ENCODE measurements at places on chromosomes 13 and 19.

GRCh38 chr13:110610955-110611595, 4.3 kb upstream of the NAXD start:
- DNase-seq: peak; percentile 27

- no peak for DNase-seq
Observed at GRCh38 chr19:39064405-39064804, 19.8 kb upstream of the ACP7 start.

DNA sequence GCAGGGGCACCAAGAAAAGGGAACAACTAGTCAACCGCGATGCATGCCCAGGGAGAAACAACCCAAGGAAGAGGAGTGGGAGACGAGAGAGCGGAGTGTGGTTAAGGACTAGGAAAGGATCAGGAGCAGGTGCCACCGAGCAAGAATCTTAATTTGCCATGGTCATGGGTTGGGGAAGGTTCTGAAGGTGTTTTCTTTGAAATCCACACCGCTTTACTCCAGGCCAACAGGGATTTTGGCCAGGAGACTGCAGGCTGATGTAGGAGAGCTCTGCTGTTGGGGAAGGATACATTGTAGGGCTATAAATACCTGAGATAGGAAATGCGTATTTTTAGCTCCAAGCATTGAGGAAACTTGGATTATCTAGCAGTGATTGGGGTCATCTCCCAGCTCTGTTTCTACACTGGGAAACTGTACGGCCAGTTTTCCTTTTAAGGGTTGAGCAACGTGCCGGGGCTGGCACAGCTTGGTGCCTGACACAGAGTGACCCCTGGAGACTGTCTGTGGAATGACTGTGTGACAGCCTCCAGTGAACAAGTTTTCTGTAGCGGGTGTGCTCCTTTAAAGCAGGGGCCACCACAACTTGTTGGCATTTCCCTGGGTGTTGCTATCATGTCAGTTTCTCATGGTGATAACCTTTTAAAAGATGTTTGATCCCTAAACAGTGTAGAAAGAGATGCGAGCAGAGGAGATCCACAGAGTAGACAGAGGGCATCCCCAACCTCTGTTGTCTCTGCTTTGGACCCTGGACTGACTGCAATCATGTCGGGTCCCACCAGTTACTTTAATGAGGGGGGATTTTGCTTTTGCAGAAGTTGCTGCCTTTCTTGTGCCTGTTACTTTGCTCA, 34.3 kb downstream of the ZNF536 start:
- no peak for DNase-seq

- DNase-seq: no peak
Observed at GRCh38 chr19:41967054-41967783, 8.1 kb upstream of the RABAC1 start.

DNA sequence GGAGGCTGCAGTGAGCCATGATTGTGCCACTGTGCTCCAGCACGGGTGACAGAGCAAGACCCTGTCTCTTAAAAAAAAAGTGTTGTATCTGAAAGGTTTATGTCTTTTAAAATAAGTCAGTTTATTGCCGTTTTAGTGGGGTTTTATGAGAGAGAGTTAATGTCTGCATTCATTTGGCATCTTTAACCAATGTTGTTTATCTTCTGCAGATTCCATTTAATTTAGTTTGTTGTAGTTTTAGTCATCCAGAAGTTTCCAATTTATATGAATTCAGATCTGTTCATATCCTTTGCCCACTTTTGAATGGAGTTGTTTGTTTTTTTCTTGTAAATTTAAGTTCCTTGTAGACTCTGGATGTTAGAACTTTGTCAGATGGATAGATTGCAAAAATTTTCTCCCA, 36.7 kb upstream of the LPAR6 start:
- no peak for DNase-seq

- DNase-seq: no peak
Observed at GRCh38 chr13:51283371-51283770, 56.1 kb upstream of the SERPINE3 start.

DNA sequence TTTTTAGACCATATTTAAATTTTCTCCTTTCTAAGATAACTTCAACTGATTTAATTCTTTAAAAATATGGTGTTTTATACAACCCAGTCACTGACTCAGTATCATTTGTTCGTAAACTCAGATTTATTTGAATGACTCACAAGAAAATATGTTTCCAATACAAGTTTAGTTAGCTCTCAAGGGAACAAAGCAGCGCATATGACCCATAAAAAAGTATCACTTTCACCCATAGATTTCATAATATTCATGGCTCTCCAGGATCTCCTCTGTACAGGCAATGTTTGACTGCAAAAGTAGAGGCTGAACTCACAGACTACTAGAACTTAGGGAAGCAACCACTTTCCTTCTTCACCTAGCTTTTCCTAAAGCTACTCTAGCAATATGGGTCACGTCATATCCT, 405.6 kb upstream of the PCDH9 start:
- no peak for DNase-seq

- no peak for DNase-seq
Observed at GRCh38 chr13:40362502-40362901, 303.9 kb downstream of the FOXO1 start.

- no peak for DNase-seq
Observed at GRCh38 chr13:114234266-114234644, 442 bp upstream of the CDC16 start.

GRCh38 chr13:96072392-96072791, 17.5 kb upstream of the HS6ST3 start:
- no peak for DNase-seq

- no peak for DNase-seq
Observed at GRCh38 chr13:102190930-102191329, 210.9 kb downstream of the FGF14 start.

DNA sequence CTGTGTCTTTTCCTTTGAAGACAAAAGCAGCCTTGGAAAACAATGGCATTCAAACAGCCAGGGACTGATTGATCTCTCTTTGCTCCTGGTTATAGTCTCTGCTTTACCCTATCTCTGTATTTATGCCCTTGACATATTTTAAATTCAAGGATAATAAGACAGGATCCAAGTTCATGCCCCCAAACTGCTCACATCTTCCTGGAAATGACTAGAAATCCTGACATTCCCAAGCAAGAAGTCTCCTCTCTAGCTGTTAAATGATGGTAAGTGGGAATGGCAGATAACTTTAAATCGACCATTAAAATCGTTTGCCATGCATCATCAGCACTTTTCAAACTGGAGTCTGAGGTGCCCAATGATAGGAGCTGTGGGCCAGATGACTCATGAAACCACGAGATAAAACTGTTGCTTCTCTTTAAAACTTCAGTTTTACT, 435.6 kb downstream of the FOXO1 start:
- DNase-seq: no peak

GRCh38 chr13:64074971-64075474, 2659.4 kb upstream of the PCDH20 start:
- DNase-seq: no peak

DNA sequence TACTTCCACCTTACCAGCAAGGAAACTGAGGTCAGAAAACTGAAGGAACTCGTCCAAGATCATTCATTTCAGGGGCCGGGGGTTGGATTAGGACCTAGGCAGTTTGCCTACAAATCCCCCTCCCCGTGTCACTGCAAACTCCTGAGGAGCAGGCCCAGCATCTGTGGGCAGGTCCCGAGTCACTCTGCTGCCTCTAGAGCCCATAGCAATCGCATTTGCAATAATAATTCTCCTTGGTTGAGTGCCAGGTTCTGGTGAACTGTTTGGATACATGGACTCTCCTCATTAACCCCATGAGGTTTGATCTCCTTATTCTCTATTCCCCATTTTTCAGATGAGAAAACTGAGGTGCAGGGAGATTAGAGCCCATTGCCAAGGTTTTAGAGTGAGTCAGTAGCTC, 903 bp downstream of the PIN1 start:
- DNase-seq: no peak

- no peak for DNase-seq
Observed at GRCh38 chr13:66778461-66778860, 451.7 kb downstream of the PCDH9 start.

- peak; percentile 76 for DNase-seq
Observed at GRCh38 chr19:16327501-16327900, 2.9 kb downstream of the KLF2 start.

GRCh38 chr19:54551293-54551692, 22.3 kb upstream of the LILRA2 start:
- DNase-seq: no peak

GRCh38 chr13:24124789-24125476, 35.6 kb upstream of the SPATA13 start:
- no peak for DNase-seq

DNA sequence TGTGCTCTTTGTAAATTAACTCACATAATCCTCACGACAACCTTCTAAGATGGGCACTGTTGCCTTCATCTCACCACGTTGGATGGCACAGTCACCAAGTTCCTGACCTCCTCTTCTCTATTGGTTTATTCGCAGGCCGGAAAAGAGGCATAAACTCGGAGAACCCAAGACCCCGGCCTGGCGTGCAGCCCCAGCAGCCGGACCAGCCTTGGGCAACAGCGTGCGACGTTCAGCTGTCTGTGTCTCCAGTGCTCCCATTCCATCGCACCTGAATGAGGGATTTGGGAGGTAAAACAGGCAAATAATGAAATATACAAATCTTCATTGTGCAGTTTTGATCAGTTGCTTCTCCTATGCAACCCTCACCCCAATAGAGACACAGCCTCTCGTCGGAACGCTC, 34.5 kb upstream of the GAS6 start:
- no peak for DNase-seq

DNA sequence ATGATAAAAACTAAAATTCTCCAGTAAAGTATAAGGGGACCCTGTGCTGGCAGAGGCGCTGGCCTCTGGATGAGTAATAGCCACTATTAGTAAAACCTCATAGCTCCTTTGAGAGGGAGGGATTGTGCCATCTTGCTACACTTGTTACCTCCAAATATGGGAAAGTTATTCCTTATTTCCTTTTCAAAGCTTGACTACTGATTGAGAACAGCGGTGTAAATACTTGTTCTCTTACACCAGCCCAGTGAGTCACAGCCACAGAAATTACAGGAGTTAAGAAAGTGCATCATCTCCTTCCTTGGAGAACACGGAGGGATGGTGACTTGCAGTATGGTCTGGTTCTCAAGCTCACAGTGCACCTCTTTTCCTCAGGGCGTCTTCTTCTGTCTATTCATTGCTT, 379.0 kb downstream of the EFNB2 start:
- DNase-seq: no peak

DNA sequence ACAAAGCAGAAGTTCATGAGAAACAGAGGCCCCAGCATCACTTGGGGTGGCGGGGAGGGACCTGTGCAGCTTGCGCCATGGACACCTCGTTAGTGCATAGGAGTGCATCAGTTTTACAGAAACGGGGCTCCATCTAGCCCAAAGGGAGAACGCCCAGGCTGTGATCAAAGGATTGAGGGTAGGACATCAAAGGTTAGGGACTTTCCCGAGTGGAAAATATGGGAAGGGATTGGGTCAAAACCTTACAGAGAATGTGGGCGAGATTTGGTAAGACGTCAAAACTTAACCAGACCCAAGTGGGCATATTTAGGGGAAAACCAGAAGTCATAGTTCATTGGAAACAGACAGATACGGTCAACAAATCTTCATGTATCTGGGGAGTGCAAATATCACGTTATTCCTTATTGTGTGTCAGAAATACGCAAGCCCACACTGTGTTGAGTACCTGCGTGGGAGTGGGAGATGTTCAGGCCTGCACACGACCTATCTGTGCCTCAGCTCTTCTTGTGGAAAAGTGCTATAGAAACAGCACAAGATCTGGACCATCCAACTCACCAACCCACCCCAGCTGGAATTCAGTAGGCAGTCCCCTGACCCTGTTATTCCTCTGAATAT, 9.4 kb upstream of the GRAMD1A start:
- no peak for DNase-seq

GRCh38 chr19:1172353-1173158, 1.5 kb downstream of the SBNO2 start:
- DNase-seq: peak; percentile 4

GRCh38 chr13:79435561-79435990, 29.5 kb upstream of the RBM26 start:
- DNase-seq: no peak

- no peak for DNase-seq
Observed at GRCh38 chr13:32142956-32143375, 111.4 kb downstream of the FRY start.

DNA sequence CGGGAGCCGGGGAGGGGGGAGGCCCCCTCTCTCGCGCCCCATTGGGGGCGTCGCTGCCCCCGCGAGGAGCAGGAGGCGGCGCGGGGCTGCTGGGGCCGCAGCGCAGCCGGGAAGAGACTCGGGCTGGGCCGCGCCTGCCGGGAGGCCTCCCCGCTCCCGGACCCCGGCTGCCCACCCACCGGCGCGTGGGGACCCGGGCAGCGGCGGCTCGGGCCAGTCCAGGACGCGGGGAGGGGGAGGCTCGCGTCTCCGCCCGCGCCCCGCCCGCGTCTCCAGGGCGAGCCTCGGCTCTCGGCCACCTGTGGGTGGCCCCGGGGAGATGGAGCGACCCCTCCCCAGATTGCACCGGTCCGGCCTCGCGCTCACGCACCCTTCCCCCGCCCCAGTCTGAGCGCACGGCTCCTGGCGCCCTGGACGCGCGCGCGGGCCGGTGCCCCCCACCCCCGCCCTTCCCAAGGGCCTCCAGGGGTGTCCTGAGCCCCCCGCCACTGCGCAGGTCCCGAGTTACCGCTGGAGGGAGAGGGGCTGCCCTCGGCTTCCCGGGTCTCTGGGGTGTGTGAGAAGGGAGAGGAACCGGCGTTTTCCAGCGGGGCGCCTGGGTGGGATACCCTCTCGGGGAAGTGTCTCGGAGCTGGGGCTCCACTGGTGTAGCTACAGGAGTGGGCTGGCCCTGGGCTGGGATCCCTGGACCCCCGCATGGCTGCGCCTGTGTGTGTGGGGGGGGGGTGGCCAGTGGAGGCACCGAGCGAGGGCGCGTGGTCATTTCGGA, 645 bp downstream of the PALM start:
- no peak for DNase-seq

GRCh38 chr13:29423050-29423449, 172.4 kb downstream of the SLC7A1 start:
- no peak for DNase-seq

- DNase-seq: peak; percentile 74
Observed at GRCh38 chr19:19068659-19069654, 5.2 kb downstream of the SLC25A42 start.

Measured in MM.1S (cell line).